WTC11 (cell line): ENCODE measurements at places on chromosomes 5 and 9.

GRCh38 chr9:123065196-123065595 lies 31.7 kb downstream of the GPR21 start:
- no peaks in the 10 kb centered on the region for H3K27me3 ChIP-seq
- H3K4me3 ChIP-seq, result no peak overlapping the region
- no peak for DNase-seq
- peaks cover 33% of the 10 kb centered on the region for H3K36me3 ChIP-seq
- H3K4me1 ChIP-seq, result peaks cover 21% of the 10 kb centered on the region
- H3K27ac ChIP-seq, result no peak overlapping the region

- no peak for DNase-seq
- no peaks in the 10 kb centered on the region for H3K4me1 ChIP-seq
- no peak overlapping the region for H3K4me3 ChIP-seq
- no peaks in the 10 kb centered on the region; the same call in 1 of the 2 replicates for H3K27me3 ChIP-seq
Observed at GRCh38 chr9:74609671-74610405, 112.7 kb downstream of the RORB start.

GRCh38 chr5:31186672-31187267 lies 6.7 kb upstream of the CDH6 start:
- no peak overlapping the region for H3K27ac ChIP-seq
- H3K4me3 ChIP-seq, result no peak overlapping the region
- H3K36me3 ChIP-seq, result no peaks in the 10 kb centered on the region

GRCh38 chr5:5523066-5523505 lies 100.6 kb downstream of the ICE1 start:
- no peak for DNase-seq
- H3K27me3 ChIP-seq, result no peaks in the 10 kb centered on the region
- H3K4me1 ChIP-seq, result peaks cover 49% of the 10 kb centered on the region
- H3K27ac ChIP-seq, result peak overlapping the region; percentile 88

- DNase-seq, result no peak
- H3K4me1 ChIP-seq, result peaks cover 24% of the 10 kb centered on the region
- no peak overlapping the region for H3K4me3 ChIP-seq
Observed at GRCh38 chr5:112960315-112960714, 16.3 kb upstream of the DCP2 start.

GRCh38 chr5:168169791-168170190 lies 121.7 kb upstream of the WWC1 start:
- no peak for DNase-seq
- H3K27me3 ChIP-seq, result no peaks in the 10 kb centered on the region
- peaks cover 30% of the 10 kb centered on the region for H3K4me1 ChIP-seq
- no peaks in the 10 kb centered on the region for H3K36me3 ChIP-seq

- no peak overlapping the region for H3K27ac ChIP-seq
- H3K36me3 ChIP-seq, result no peaks in the 10 kb centered on the region
- H3K4me1 ChIP-seq, result no peaks in the 10 kb centered on the region
- no peaks in the 10 kb centered on the region for H3K27me3 ChIP-seq
- no peak overlapping the region for H3K4me3 ChIP-seq
Observed at GRCh38 chr5:150236313-150236712, 46.5 kb downstream of the SLC6A7 start.

DNA sequence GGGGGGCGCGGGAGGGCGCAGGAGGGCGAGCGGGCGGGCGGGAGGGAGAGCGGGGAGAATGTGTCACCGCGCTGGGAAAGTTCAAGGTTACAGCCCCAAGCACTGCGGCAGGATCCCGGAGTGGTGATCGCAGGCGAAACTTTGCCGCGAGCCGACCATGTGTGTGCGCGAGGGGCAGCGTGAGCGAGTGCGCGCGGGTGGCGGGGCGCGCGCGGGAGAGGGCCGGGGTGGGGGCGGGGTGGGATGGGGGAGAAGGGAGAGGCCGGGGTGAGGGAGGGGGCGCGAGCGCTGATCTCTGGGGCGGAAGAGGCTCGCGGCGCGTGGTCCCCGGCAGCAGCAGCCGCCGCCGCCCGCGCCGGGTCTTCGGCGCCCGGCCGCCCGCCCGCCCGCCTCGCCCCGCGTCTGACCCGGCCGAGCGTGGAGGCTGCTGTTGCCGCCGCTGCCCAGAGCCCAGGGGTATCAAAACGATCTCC lies at the start of gene NFIB:
Gene NFIB (minus strand): TSS at position 191 of the 473 bp plus-strand sequence. CDS start 630 bp downstream, outside the sequence.
- peaks cover 48% of the 10 kb centered on the region for H3K4me1 ChIP-seq
- H3K27ac ChIP-seq, result peak within 1 kb of the TSS; percentile 96
- H3K4me3 ChIP-seq, result peak within 1 kb of the TSS; percentile 92
- H3K36me3 ChIP-seq, result no peaks in the 10 kb centered on the region
- peak; percentile 63 for DNase-seq
- peaks cover 41% of the 10 kb centered on the region for H3K27me3 ChIP-seq

GRCh38 chr9:127679506-127679905 lies 27.3 kb upstream of the CFAP157 start:
- H3K27ac ChIP-seq, result no peak overlapping the region
- H3K36me3 ChIP-seq, result peaks cover 27% of the 10 kb centered on the region; the same call in 1 of the 2 replicates
- DNase-seq, result no peak
- H3K4me1 ChIP-seq, result no peaks in the 10 kb centered on the region
- no peak overlapping the region for H3K4me3 ChIP-seq
- H3K27me3 ChIP-seq, result no peaks in the 10 kb centered on the region
